ENCODE measurements at places on chromosomes 7 and 10.

GRCh38 chr10:110017052-110017451 is 9.3 kb downstream of the ADD3 start:
- DNase-seq = no peak

- DNase-seq = peak; percentile 73
Observed at GRCh38 chr7:63899691-63900393, 98.8 kb upstream of the ZNF722 start.

DNA sequence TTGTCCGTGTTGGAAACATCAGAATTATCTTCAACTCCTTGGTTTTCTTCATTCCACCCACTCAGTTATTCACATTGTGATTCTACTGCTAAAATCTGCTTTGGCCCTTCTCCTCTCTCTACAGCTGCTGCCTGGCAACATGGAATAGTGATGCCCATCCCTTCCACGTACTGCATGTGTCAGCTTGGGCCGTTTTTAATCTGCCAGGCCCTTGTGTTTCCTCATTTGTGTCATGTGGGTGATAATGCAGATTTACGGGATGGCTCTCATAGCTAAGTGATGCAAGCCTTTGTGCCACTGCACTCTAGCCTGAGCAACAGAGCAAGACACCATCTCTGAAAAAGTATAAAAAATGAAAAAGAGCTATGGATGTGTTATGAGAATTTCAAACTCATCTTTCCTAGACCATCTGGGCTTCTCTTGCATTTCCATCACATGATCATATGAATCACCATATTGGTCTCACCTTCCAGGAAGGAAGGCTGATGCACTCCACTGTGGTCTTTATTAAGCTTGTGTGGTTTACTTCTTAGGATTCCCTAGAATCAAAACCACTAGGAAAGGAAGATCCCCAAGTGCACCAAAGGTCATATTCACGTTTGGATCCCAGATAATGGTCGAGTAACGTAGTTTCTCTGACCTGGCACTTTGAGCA is 20.6 kb upstream of the CELF2 start:
- DNase-seq = no peak

DNA sequence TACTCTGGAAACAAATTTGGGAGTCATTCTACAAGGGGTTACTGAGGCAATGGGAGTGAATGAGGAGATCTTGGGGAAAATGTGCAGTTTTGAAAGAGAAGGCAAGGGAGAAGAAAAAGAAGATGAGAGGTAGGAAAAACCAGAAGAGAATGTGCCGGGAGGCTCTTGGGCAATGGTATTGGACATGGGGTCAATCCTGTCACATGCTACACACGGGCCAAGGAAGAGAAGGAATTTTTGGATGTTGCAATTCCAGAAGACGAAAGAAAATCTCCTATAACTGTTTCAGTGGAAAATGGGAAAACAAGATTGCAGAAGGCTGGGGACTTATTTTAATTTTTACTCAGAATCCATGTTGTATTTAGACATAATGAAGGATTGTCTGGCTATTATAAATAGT is 615.0 kb downstream of the PHTF2 start:
- DNase-seq = no peak

GRCh38 chr10:14608381-14609001 is 166.2 kb downstream of the FAM107B start:
- DNase-seq = no peak

- DNase-seq = peak; percentile 19
Observed at GRCh38 chr7:74026903-74027682, 880 bp upstream of the ELN start.
